Stimulated activated CD4-positive, alpha-beta T cell treated with anti-CD3 and anti-CD28 coated beads, Interleukin-15, amount 100 ng/mL, for 24 hours (primary cell): ENCODE measurements at places on chromosomes 7 and 10.

DNA sequence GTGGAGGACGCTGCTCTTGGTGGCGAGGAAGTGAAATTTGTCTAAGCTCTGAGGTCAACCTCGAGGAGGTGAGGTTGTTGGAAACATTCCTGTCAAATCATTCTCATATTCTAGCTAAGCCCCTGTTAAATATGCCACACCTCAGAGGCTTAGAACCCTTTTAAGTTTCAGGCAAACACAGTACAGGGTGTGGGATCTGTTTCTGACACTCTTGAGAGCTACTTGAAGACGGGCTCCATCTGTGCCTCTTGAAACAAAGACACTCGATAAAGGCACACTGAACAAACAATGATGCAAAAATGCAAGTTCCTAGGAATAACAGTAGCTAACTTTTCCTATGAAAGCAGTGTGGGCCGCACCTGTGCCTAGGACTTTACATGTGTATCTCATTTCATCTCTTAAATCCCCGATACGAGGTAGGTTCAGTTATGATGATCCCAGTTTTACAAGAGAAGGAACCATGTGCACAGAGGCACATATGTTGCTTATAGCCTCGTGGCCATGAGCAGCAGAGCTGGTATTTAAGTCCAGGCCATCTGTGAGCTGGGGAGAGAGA lies 299.2 kb downstream of the CCDC3 start:
- no peak for DNase-seq

- DNase-seq, result no peak
Observed at GRCh38 chr10:129915526-129916378, 48.3 kb downstream of the EBF3 start.

DNA sequence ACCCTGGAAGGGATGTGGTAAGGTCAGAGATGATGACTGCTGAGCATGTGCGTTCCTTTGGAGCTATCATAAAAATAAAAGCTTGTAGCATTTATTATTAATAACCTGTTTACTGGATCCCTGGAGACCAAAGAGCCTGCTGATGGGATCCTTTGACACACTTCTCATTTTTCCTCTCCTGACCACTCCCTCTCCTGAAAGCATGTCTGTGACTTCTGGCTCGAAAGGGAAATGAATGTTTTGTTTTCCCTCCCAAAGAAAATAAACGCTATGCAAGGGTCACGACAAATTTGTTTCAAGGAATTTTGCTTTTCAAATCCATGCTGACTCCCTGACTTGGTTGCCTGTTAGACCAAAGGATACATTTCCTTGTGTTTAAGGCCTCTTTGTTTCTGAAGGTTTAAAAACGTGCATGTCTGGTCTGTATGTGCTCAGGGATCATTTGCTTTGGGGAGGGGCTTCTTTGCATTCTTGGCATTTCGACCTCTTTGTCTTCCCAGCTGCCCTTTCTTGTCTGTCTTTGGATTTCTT lies 185.1 kb upstream of the AGK start:
- DNase-seq, result no peak

- no peak for DNase-seq
Observed at GRCh38 chr10:104457543-104457828, 103.9 kb downstream of the CFAP58 start.
